ENCODE measurements at places on chromosomes 5 and 9. TPM values are rescaled to one million over a fixed set of nuclear protein-coding genes. Genes with fewer than 3 reads are reported as not detected.

GRCh38 chr9:101626295-101626694, 31.5 kb upstream of the PPP3R2 start:
- no peak overlapping the region for H3K27ac ChIP-seq
- H3K27me3 ChIP-seq, result no peaks in the 10 kb centered on the region
- no peak overlapping the region for H3K4me3 ChIP-seq

GRCh38 chr9:84975926-84976325, 306.4 kb downstream of the NTRK2 start:
- no peak for DNase-seq
- no peak overlapping the region for H3K27ac ChIP-seq
- no peaks in the 10 kb centered on the region for H3K4me1 ChIP-seq
- H3K36me3 ChIP-seq, result no peaks in the 10 kb centered on the region
- H3K27me3 ChIP-seq, result no peaks in the 10 kb centered on the region
- H3K4me3 ChIP-seq, result no peak overlapping the region

DNA sequence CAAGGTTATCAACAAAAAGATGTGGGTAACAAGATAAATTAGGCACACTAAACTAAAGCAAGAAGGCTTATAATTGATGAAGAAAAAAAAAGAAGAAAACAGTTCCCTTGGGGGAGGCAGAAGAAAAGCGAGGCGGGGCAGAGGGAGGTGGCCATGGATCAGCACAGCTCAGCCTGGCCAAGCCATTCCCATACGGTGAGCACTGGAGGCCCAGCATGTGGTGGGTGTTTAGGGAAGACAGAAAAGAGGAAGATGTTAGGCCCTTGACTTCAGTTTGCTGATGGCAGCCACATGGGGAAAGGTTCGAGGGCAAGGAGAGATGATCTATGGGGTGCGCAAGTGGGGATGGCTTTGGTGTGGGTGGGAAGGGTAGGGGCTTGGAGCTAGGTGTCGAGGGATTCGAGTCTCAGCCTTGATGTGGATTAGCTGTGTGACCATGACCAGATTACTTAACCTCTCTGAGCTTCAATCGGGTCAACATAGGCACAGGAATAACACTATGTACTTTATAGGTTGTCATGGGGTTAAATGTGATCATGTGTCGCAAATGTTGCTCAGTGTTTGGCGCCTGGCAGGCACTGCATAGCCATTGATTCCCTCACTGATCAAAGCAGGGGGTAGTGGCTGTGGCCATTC, 10.3 kb upstream of the STC2 start:
- no peaks in the 10 kb centered on the region for H3K36me3 ChIP-seq
- H3K4me3 ChIP-seq, result no peak overlapping the region
- H3K4me1 ChIP-seq, result no peaks in the 10 kb centered on the region

- H3K4me3 ChIP-seq, result peak overlapping the region; percentile 76
- H3K36me3 ChIP-seq, result no peaks in the 10 kb centered on the region
- peaks cover 41% of the 10 kb centered on the region for H3K27me3 ChIP-seq
- H3K4me1 ChIP-seq, result peaks cover 20% of the 10 kb centered on the region
- H3K27ac ChIP-seq, result no peak overlapping the region
- peak; percentile 63 for DNase-seq
These were observed 1.4 kb downstream of the PTGR1 start for GRCh38 chr9:111597852-111598732.

DNA sequence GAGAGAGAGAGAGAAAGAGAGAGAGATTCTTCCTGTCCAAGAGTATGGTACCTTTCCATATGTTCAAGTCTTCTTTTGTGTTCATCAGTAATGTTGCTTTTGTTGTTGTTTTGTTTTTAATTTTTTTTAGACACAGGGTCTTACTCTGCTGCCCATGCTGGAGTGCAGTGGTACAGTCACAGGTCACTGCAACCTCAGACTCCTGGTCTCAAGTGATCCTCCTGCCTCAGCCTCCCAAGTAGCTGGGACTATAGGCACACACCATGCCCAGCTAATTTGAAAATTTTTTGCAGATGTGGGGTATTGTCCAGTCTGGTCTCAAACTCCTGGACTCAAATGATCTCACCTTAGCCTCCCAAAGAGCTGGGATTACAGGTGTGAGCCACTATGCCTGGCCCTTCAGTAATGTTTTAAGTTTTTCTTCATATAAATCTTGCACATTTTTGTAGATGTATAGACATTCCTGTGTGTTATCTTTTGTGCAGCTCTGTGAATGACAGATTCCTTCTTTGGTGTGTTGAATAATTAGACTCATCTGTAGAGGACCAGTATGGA, 36.3 kb downstream of the ZNF483 start:
- peaks cover 2% of the 10 kb centered on the region for H3K36me3 ChIP-seq
- H3K27me3 ChIP-seq, result no peaks in the 10 kb centered on the region
- H3K4me1 ChIP-seq, result no peaks in the 10 kb centered on the region
- H3K4me3 ChIP-seq, result no peak overlapping the region
- no peak overlapping the region for H3K27ac ChIP-seq

GRCh38 chr5:163760498-163760897, 255.1 kb downstream of the MAT2B start:
- H3K4me3 ChIP-seq, result no peak overlapping the region
- H3K4me1 ChIP-seq, result no peaks in the 10 kb centered on the region
- H3K36me3 ChIP-seq, result no peaks in the 10 kb centered on the region
- no peaks in the 10 kb centered on the region for H3K27me3 ChIP-seq
- no peak overlapping the region for H3K27ac ChIP-seq
- no peak for DNase-seq

DNA sequence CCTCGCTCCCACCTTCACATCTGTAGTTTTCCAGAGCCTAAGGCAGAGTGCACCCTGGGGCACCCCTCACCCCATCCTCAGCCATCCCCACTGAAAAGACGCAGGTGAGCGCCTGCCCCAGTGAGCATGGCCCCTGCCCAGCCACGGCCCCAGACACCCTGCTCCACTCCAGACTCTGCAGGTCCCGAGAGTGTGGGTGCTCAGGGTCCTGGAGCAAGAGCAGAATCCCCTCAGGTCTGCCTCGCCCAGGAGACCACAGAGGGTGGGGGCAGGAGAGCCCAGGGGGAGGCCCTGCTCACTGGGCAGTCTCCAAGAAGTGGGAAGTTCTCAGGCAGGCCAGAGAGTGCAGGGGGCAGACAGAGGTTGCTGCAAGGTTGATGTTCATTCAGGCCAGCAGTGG, 158.6 kb upstream of the PPP1R26 start:
- H3K36me3 ChIP-seq, result no peaks in the 10 kb centered on the region
- no peaks in the 10 kb centered on the region for H3K4me1 ChIP-seq
- DNase-seq, result no peak
- no peak overlapping the region for H3K4me3 ChIP-seq
- H3K27ac ChIP-seq, result no peak overlapping the region

- no peak overlapping the region for H3K4me3 ChIP-seq
- H3K27me3 ChIP-seq, result no peaks in the 10 kb centered on the region
- no peak overlapping the region for H3K27ac ChIP-seq
- no peaks in the 10 kb centered on the region for H3K36me3 ChIP-seq
These were observed 206.6 kb downstream of the SEMA5A start for GRCh38 chr5:9339206-9339818.

GRCh38 chr9:94581728-94582127, 11.9 kb downstream of the FBP2 start:
- no peak overlapping the region for H3K27ac ChIP-seq
- H3K4me3 ChIP-seq, result no peak overlapping the region
- peaks cover 2% of the 10 kb centered on the region for H3K27me3 ChIP-seq
- no peak for DNase-seq
- H3K4me1 ChIP-seq, result peaks cover 24% of the 10 kb centered on the region
- H3K36me3 ChIP-seq, result no peaks in the 10 kb centered on the region

SLC1A1 gene
- 0.10 TPM for total RNA-seq

ERBIN gene
- total RNA-seq, result 61.6 TPM

FBP2 gene
- not detected for total RNA-seq

EPB41L4A gene
- 0.62 TPM for total RNA-seq

INSL6 gene
- total RNA-seq, result not detected
